ENCODE measurements at places on chromosomes 4 and X.

DNA sequence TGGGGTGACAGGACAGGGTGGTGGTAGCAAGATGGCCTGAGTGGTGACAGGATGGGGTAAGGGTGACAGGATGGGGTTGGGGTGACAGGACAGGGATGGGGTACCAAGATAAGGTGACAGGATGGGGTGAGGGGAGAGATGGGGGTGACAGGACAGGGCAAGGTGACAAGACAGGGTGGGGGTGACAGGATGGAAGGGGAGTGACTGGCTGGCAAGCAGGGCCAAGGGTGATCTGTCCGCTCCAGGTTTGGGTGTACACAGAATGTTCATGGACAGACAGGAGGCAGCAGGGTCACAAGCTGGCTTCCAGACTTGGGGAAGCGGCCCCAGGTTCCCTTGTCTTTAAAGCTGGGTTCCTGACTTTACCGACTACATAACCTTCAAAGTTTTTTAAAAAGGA lies 23.3 kb downstream of the RNF212 start:
- no peak for DNase-seq

DNA sequence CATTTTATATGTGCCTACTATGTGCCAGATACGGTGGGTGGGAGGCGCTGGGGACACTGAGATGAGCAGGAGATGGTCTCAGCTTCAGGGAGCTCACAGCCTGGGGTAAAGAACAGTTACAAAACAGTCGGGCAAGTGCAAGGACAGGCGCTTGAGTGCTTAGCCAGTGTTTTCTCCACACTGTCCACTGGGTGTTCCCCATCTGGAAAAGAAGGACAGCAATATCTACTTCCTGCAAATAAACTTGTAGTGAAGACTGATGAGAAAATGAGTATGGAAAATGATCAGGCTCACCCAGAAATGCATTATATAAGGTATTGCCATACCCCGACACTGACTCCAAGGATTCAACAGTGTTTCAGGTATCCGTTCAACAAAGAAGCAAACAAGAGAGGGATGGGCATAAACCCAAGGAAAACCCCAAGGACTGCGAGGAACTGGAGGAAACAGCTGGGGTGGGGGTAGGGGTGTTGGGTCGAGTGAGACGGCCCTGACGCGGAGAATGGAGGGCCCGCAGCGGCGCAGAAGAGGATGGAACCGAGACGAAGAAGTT lies 835 bp downstream of the TMEM185A start:
- DNase-seq: peak; percentile 71

- peak; percentile 72 for DNase-seq
These were observed 153.9 kb downstream of the KDR start for GRCh38 chr4:54971474-54971950.

- DNase-seq: no peak
These were observed 177.7 kb upstream of the PSAPL1 start for GRCh38 chr4:7612311-7612897.

- DNase-seq: peak; percentile 62
These were observed at the start of gene RNF128 for GRCh38 chrX:106726485-106727437. Gene RNF128 (plus strand): TSS chrX:106726701. CDS start chrX:106726914, 213 bp downstream.

DNA sequence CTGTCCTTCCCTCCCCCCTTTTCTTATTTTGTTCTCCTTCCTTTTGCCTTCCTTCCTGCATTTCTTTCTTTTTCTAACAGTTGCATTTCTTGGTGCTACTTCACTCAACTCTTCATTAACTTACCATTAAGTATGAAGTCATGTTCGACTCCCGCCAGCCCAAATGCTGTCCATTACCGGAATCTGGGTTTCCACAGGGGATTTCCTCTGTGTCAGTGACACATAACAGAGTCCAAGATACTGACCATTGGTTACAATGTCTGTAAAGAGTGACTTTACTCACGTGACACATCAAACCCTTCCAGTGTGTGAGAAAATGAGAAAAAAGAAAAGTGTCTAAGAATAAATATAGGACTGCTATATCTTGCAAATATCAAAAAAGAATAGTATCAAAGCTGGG lies 500.0 kb upstream of the FRG1 start:
- DNase-seq: no peak

DNA sequence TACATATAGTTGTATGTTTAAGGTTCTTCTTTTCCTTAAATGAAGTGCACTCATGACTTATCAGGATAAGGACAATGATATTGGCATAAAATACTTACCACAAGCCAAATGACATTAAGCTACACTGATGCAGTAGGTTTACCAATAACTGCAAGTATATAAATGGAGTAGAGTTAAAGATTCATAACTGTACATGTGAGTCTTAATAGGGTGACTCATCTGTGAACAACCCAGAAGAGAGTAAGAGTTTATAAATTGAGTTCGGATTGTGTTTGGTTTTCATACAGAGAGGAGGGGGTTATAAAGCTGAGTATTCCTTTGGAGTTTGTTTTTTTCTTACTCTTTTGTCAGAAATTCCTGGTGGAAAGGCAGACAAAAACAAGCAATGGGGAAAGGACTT lies 144.8 kb downstream of the TLL1 start:
- DNase-seq: no peak

DNA sequence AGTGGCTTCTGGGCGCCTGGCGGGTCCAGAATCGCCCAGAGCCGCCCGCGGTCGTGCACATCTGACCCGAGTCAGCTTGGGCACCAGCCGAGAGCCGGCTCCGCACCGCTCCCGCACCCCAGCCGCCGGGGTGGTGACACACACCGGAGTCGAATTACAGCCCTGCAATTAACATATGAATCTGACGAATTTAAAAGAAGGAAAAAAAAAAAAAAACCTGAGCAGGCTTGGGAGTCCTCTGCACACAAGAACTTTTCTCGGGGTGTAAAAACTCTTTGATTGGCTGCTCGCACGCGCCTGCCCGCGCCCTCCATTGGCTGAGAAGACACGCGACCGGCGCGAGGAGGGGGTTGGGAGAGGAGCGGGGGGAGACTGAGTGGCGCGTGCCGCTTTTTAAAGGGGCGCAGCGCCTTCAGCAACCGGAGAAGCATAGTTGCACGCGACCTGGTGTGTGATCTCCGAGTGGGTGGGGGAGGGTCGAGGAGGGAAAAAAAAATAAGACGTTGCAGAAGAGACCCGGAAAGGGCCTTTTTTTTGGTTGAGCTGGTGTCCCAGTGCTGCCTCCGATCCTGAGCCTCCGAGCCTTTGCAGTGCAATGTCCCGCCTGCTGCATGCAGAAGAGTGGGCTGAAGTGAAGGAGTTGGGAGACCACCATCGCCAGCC lies at the start of gene ATOH1:
ATOH1 (plus strand) TSS at position 422 of the 663 bp plus-strand sequence; CDS start at position 596, 174 bp downstream.
- peak; percentile 13 for DNase-seq

DNA sequence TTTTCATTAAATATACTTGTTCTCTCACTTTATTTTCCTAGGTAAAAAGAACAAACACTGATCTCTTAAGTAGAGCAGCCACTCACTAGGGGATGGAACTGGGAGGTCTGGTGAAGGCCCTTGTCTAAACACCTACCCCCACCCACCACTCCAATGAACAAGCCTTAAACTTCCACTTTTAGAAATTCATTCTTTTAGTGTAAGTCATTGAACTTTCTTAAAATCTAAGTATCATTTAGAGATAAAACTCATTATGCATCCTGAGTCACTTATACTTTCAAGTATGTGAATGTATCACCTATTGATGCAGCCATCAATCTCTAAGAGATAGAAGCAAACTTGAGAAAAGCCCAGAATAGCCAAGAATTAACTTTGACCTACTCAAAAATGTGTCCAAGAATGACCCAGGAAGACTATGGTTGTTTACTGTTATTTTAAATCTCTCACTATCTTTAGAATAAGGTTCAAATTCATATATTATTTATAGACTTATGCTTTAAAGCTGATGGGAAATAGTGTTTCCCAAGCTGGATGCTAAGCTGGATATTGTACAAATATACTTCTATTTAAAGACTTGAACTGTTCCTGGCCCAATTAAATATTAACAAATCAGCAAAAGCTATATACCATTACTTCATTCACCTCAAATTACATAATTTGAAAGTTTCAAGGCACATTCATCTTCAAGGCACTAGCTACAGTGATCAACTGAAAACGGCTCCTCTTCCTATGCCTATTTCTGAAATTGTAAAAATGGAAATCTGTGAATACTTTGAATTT lies 49.5 kb downstream of the CAMK2D start:
- DNase-seq: peak; percentile 8

GRCh38 chrX:40279762-40280161 lies 182.0 kb upstream of the BCOR start:
- no peak for DNase-seq

DNA sequence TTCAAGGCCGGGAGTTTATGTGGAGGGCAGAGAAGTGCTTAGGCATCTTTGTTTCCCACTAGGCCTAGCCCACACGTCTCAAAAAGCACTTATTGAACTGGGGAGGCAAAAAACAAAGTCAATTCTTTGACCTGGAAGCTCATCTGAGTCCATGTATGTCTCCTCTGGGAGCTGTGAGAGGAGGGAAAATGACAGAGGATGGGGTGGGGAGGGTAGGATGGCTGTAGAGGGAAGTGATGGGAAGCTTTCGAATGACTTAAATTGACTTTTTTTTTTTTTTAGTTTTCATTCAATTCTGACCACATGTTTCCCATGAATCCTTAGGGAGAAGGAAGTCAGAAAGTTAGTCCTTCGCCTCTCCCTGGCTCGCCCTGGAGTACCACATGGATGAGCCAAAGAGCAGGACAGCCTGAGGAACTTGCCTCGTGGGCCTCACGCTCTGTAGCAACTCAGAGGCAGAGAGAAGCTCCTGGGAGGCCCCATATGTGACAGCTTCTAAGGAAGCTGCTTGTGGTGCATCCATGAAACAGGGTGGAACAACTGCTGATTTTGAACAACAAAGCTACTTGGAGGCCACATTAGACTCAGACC lies 45.0 kb downstream of the NHSL2 start:
- DNase-seq: no peak

GRCh38 chr4:123588631-123589241 lies 192.1 kb downstream of the SPRY1 start:
- DNase-seq: peak; percentile 57

- DNase-seq: no peak
These were observed 114.5 kb downstream of the SLC10A7 start for GRCh38 chr4:146407257-146407656.

- DNase-seq: no peak
These were observed 33.2 kb upstream of the LDB2 start for GRCh38 chr4:16931339-16932305.

- DNase-seq: peak; percentile 83
These were observed 141.7 kb downstream of the GPAT3 start for GRCh38 chr4:83677656-83678055.

DNA sequence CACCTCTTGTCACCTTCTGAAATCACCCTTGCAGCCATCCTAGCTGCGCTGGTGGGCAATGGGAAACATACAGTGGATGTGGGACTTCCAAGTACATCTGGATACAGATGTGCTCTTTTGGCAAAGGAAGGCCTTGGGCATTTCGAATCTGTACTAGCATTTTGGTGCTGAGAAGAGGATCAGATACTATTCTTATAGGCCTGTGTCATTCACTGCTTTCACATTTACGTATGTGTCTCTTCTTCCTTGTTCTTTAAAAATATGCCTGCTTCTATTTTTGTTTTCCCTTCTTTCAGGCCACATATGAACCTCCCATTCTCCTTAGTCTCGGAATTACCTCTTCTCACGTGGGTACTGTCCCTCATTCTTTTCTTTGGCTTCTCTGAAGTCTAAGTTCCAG lies 53.1 kb downstream of the EFNB1 start:
- DNase-seq: no peak

DNA sequence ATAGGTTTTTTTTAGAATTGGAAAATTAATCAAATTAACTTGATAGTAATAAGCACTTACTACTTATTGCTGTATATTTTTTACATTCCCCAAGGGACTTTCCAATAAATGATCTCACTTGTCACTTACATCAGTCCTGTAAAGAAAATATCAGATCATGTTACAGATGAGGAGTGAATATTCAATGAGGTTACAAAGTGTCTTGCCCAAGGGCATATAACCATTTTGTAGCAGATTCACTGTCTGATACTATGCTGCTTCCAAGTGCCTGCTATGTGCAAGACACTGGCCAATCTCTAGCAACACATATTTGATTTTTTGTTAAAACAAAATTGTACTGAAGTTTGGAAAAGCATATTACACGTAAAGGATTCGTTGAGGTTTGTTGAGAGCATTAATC lies 1287.7 kb downstream of the FAM133A start:
- DNase-seq: no peak

- no peak for DNase-seq
These were observed 52.4 kb downstream of the DLG3 start for GRCh38 chrX:70497026-70497425.

DNA sequence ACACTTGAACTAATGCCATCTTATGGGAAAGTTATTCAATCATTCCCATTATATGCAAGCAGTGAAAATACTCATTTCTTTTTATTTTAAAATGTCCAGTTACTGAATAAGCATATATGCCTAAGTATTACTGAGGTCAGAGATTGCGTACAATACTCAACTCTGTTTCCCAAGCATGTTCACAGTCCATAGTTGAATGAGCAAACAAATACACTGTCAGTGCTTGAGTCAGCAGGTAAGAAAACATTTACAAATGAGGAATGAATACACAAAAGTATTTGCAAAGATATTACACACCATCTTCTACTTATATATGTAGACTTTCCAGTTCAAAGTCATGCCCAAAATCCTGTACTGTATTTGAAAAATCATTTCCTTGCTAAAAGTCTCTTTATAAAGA lies 74.1 kb downstream of the TSPAN5 start:
- no peak for DNase-seq

- peak; percentile 31 for DNase-seq
These were observed 37.4 kb upstream of the SLC10A4 start for GRCh38 chr4:48445704-48446103.

GRCh38 chr4:158459085-158459820 lies 62.4 kb upstream of the RXFP1 start:
- peak; percentile 49 for DNase-seq

GRCh38 chr4:118834070-118834469 lies 1.9 kb downstream of the SEC24D start:
- DNase-seq: no peak

- no peak for DNase-seq
These were observed 129.4 kb upstream of the ACSL4 start for GRCh38 chrX:109862433-109862832.

DNA sequence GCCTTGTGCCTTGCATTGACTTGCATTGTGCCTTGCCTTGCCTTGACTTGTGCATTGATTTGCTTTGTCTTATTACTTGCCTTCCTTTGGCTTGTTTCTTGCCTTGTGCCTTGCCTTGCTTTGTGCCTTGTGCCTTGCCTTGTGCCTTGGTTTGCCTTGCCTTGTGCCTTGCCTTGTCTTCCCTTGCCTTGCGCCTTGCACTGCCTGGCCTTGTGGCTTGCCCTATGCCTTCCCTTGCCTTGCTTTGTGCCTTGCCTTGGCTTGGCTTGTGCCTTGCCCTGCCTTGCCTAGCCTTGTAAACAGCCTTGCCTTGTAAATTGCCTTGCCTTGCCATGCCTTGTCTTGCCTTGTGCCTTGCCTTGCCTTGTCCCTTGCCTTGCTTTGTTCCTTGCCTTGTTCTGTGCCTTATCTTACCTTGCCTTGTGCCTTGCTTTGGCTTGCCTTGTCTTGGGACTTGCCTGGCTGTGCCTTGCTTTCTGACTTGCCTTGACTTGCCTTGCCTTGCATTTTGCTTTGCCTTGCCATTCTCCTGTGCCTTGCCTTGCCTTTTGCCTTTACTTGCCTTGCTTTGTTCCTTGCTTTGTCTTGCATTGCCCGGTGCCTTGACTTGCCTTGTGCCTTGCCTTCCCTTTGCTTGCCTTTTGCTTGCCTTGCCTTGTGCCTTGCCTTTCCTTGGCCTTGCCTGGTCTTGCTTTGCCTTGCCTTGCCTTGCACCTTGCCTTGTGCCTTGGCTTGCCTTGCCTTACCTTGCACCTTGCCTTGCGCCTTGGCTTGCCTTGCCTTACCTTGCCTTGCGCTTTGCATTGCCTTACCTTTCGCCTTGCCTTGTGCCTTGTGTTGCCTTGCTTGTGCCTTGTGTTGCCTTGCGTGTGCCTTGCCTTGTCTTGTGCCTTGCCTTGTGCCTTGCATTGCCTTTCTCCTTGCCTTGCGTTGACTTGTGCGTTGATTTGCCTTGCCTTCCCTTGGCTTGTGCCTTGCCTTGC lies 97.5 kb downstream of the TAB3 start:
- DNase-seq: no peak
